GM04504 (cell line): ENCODE measurements at places on chromosomes 4 and X.

DNA sequence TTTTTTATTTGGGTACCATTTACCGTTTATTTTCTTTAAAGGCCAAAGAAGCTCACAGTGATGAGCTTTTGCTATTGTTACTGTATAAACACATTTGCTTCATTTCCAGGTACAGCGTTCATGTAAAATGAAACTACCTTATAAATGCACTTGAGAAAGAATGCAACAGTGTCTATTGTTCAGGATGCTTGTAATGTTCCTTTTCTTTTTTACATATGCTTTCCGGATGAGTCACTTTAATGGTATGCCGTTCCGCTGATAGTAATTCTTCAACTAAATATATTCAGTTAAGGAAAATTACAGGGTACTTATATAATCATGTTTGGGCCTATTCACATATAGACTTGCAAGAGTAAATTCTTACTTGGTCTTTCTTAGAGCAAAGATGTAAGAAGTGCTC lies 354.9 kb downstream of the RPA4 start:
- no peak for DNase-seq

GRCh38 chrX:118325453-118325852 lies 20.5 kb upstream of the WDR44 start:
- no peak for DNase-seq

DNA sequence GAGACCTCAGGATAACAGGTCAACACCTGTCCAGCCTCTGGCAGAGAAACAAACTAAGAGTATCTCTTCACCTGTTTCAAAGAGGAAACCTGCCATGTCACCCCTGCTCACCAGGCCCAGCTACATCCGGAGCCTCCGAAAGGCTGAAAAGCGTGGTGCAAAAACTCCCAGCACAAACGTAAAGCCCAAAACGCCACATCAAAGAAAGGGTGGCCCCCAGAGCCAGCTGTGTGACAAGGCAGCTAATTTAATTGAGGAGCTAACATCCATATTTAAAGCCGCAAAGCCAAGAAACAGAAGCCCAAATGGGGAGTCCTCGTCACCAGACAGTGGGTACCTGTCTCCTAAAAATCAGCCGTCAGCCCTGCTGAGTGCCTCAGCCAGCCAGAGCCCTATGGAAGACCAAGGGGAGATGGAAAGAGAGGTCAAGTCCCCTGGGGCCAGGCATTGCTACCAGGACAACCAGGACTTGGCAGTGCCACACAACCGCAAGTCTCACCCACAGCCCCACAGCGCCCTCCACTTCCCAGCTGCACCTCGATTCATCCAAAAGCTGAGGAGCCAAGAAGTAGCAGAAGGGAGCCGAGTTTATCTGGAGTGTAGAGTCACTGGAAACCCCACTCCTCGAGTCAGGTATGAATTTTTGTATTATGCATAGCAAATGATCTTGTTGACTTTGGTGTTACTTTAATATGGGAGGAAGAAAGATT lies 15.1 kb downstream of the PALLD start:
- no peak for DNase-seq

DNA sequence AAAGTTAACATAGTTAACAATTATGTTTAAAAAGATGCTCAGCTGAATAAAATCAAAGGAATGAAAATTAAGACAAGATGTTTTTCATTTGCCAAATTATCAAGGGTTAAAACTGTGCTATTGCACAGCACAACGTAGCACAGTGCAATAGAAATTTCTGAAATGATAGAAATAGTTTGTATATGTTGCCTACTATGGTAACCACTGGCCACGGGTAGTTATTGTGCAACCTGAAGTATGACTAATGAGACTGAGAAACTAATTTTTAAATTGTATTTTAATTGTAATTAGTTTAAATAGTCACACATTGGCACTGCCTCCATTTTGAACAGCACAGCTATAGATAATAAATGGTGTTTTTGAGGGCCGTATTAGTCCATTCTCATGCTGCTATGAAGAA lies 343.1 kb upstream of the FAM241A start:
- DNase-seq = peak; percentile 8

DNA sequence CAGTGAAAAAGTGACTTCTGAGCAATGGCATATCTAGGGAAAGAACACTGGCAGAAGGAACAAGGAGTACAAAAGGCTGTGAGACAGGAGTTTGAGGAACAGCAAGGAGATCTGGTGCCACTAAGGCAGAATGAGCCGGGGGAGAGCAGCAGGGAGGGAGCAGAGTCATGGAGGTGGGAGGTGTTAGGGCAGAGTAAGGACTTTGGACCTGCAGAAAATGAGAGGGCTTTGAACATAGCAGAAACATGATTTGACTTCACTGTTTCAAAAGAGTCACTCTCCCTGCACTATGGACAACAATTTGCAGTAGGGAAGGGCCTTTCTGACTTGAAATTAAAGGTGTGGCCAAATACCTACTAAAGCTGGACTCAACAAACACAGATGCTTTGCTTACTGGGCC lies 356.2 kb downstream of the ADGRL3 start:
- no peak for DNase-seq

DNA sequence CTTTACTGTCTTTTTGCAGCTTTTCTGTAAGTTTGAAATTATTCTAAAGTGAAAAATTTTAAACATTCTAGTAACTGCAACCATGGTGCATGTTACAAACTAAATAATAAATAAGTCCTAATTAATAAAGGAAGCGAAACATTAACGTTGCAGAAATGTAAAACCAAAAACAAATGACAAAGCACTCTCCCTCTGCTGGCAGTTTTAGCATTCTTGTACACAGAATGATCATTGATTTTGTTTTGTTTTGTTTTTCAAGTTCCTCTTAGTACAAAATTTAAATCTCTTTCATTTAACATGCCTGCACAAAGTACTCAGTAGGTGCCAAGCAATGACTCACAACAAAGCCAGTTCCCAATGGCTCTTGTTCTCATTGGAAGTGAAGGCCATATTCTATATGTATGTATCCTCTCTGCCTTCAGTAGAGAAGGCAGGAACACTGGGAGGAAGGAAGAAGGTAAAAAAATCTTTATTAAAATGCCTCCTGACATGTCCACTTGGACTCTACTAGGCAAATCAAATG lies 13.7 kb upstream of the TMSB4X start:
- DNase-seq = no peak

- peak; percentile 1 for DNase-seq
Measured at GRCh38 chr4:30537456-30537855, 182.7 kb upstream of the PCDH7 start.

GRCh38 chr4:186104114-186104889 lies at the start of gene FAM149A:
Gene FAM149A, plus strand, starts transcription at chr4:186104704.
- no peak for DNase-seq

DNA sequence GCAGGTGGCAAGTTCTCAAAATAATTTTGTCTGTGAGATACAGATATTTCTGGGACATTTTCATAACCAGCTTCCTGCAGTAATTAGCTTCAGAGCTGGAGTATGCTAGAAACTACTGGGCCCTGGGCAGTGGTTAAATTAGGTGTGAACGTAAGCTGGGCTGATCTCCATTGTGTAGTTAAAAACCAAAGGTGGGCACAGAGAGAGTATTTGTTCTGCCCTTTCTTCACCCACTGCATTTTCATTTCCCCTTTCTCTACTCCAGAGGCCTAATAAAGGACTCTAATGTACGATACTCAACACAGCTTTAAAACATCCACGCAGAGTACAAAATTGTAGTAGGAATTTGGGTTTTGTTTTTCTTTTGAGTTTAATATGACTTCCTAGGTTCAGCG lies 252.7 kb downstream of the SPRY1 start:
- DNase-seq = no peak

- no peak for DNase-seq
Measured at GRCh38 chr4:72326692-72327632, 242.1 kb downstream of the ADAMTS3 start.

GRCh38 chrX:57952320-57952678 lies 42.0 kb upstream of the ZXDA start:
- DNase-seq = no peak

DNA sequence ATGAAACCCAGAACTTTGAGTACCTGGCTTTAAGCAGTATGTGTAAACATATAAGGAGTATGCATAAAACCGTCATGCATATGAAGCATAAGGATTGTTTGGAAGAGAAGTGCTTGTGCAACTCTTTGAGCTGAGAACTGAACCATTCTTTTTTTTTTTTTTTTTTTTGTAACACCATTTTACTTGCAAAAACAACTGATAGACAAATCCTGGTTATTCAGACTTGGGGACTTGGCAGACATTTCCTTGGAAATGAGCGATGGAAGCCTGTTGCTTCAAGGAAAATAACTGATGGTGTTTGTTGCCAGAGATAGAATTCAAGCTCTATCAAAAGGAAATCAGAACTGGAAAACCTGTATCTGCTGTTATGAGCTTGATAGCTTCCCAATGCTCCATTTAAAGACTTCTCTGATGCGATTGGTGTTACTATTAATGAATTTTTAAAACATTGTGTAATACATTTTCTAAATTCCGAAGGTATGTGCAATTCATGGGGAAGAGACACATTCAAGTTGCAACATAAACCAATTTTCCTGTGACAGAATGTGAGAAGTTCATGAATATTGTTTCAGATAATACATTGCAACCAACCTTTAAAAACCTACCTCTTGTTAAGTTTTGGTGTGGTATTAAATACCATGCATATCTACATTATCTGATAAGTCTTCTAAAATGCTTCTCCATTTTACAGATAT lies 47.0 kb upstream of the FAT1 start:
- peak; percentile 44 for DNase-seq

GRCh38 chr4:94341481-94342370 lies 910 bp downstream of the HPGDS start:
- no peak for DNase-seq

GRCh38 chr4:83356899-83357661 lies 22.4 kb upstream of the HPSE start:
- DNase-seq = peak; percentile 66

GRCh38 chrX:49039598-49040375 lies 3.4 kb downstream of the TFE3 start:
- peak; percentile 86 for DNase-seq

GRCh38 chr4:82865592-82865991 lies 25.4 kb downstream of the SEC31A start:
- DNase-seq = peak; percentile 68

DNA sequence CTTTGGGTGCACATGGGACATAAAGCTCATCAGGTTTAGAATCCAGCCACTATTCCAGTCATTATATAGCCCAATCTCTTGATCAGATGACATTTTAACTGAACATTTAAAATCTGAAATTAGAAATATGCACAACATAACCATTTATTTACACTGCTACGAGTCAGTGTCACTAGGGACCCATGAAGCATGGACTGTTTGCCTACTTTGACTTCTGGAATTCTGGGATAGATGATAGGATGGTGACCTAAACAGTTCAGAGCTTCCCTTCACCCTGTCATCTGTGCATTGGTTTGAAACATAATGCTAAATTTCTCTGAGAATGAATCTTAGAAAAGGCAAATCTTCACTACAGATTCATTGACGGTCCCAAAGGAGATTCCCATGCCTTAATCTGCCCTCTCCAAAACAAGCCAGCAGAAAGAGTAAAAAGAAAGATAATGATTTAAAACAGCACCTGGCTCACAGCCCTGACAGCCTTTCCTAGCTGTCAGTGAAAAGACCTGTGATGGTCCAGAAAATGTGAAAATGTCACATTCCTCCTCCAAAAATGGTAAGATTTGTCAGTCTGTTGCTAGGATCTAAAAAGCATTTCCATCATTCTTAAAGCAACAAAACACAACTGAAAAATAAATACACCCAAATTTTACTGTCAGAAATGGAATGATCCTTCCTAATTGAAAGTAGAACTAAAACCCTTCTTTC lies 18.9 kb upstream of the HERC3 start:
- peak; percentile 28 for DNase-seq

DNA sequence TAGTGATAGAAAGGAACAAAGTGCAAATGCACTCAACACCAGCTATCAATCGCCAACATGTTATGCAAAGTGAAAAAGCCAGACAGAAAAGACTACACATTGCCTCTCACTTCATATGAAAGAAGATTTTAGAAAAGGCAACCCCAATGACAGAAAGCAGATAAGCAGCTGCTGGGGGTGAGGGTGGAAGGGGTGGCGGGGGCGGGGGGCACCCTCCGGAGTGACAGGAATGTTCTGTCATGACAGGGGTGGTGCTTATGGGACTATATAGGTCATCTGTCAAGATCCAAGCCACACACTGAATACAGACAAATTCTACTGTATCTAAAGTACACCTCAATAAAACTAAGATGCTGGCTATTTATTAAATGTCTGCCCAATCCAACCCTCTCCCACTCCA lies 10.7 kb downstream of the WDR1 start:
- DNase-seq = no peak

DNA sequence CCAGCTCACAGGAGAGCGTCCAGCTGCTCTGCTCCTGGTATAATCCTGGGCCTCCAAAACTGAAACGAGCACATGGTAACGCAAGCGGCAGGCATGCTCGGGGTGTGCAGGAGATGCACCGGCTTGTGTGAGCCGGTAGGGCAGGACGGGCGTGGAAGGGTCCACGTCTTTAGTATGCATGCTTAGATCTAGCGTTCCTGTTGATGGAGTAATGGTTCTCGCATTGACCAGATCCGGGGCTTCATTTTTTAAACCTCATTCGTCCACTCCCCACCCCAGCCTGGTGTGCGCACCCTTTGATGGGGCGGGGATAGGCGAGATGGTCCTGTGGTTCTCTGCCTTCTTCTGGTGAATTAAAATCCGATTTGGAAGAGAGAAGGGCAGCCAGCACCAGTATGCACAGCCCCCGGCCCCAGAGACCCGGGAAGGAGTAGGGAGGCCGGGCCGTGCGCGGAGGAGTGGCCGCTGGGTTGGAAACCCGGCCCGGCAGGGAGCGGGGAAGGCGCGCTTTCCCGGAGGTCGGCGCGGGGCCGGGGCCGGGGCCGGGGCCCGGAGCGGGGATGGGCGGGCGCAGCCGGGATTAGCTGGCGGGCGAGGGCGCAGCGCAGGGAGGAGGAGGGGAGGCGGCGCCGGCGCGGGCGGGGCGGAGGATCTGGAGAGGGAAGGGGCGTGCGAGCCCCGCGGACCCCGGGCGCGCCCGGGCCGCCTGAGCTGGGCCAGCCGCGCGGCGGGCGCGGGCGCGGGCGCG lies 39.9 kb downstream of the FAM149A start:
- DNase-seq = no peak

DNA sequence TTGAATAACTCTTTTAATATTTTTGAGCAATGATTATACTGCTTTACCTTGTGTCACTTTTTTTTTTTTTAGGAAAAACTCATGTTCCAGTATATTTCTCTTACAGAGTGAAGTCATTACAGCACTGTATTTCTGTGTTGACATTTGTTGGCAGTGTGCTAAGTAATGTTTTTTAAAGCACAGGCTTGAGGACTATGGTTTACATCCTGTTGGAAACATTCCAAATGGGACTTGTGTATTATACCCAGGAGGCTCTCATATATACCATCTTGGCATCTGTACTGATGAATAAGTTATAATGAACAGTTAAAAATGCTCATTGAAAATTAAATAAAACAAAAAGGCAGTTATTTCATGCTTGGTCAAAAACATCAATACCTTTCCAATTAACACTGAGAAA lies 33.8 kb downstream of the CEP44 start:
- no peak for DNase-seq

DNA sequence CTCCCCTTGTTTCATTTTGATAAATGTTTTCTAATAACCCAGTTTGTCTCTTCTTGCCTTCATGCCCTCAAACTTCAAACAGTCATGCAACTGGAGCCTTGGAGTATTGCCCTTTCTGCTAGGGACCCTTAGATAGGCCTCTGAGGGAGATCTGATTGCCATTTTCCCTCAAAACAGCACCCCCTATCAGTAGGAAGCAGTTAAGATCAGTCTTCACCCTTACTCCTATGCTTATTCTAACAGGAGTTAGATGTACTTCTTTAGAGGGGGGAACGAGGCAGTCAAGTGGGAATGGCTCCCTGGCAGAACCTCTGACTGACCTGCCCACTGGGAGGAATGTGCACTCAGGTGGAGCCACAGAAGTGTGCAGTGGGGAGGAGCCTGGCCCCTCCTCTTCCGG lies 74.1 kb downstream of the FAM47A start:
- no peak for DNase-seq
